ENCODE measurements at places on chromosomes 4 and X. TPM values are rescaled to one million over a fixed set of nuclear protein-coding genes. Genes with fewer than 3 reads are reported as not detected.

CSAG2 gene
- total RNA-seq: 0.35 TPM

ERVMER34-1 gene
- total RNA-seq: not detected

RTL5 gene
- total RNA-seq: 0.07 TPM

YY2 gene
- 2.0 TPM for total RNA-seq

G6PD gene
- 69.4 TPM for total RNA-seq

ZNF41 gene
- total RNA-seq: 12.2 TPM

FGFBP1 gene
- not detected for total RNA-seq

OPHN1 gene
- total RNA-seq: 0.07 TPM

GAGE12H gene
- not detected for total RNA-seq

HSFX3 gene
- not detected for total RNA-seq

ALPK1 gene
- 18.3 TPM for total RNA-seq

PAGE2 gene
- total RNA-seq: not detected

TLR7 gene
- 0.10 TPM for total RNA-seq

BMP2K gene
- total RNA-seq: 31.3 TPM

SPANXB1 gene
- total RNA-seq: not detected

FGF2 gene
- total RNA-seq: not detected
